ENCODE measurements at places on chromosomes 4 and X. TPM values are rescaled to one million over a fixed set of nuclear protein-coding genes. Genes with fewer than 3 reads are reported as not detected.

NPY5R gene
- total RNA-seq: not detected

DMP1 gene
- not detected for total RNA-seq

ZDHHC9 gene
- 2.7 TPM for total RNA-seq

NEIL3 gene
- 6.3 TPM for total RNA-seq

IGSF1 gene
- not detected for total RNA-seq

SPIN2A gene
- 0.10 TPM for total RNA-seq

ADGRL3 gene
- total RNA-seq: under 0.01 TPM

MXRA5 gene
- total RNA-seq: not detected

CDKN2AIP gene
- total RNA-seq: 53.4 TPM

OPRPN gene
- 0.52 TPM for total RNA-seq

TMEM185A gene
- total RNA-seq: 5.5 TPM

PRPS2 gene
- 15.7 TPM for total RNA-seq

PALLD gene
- total RNA-seq: 1.8 TPM

CLDN22 gene
- not detected for total RNA-seq

CENPVL2 gene
- total RNA-seq: not detected

MAGEA9B gene
- total RNA-seq: not detected

UGT2B17 gene
- total RNA-seq: 0.94 TPM

HTN3 gene
- total RNA-seq: not detected

CXorf49 gene
- not detected for total RNA-seq

TMEM35A gene
- not detected for total RNA-seq
